ENCODE measurements at places on chromosomes 5 and 9.

- no peak for DNase-seq
These were observed 1.4 kb downstream of the KIF20A start for GRCh38 chr5:138180183-138180782.

DNA sequence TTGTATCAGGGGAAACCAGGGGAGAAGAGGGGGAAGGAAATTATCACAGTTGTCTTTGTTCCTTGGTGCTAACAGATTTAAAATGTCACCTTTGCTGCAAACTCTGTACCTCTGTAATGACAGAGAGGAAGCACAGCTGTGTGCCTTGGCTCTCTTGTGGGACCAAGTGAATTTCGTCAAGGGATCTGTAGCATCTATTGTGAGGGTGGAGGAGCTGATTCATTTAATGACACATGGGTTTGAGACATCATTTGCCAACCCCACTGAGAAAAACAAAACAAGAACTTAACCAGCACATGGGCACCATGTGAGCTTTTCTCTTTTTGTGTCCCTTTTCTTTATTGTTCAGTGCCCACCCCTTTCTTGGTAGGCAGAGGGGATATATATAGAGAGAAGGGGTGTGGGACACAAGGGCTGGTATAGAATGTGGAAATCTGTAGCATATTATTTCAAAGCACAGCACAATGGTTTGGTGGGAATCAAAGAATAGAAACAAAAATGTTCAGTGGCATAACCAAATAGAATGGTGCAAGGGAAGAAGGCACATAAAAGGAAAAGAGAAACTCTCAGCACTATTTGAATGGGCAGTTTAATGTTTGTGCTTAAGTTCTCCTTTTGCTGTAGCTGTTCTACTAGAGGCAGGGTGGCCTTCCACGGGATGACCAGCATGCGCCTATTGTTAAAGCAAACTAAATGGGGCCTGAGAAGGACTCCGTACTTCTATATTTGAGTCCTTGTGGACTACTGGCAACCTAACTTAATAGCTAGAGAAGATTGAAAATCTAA is 63.3 kb downstream of the LIX1 start:
- DNase-seq = no peak

GRCh38 chr5:15326932-15327331 is 173.0 kb upstream of the FBXL7 start:
- DNase-seq = no peak

DNA sequence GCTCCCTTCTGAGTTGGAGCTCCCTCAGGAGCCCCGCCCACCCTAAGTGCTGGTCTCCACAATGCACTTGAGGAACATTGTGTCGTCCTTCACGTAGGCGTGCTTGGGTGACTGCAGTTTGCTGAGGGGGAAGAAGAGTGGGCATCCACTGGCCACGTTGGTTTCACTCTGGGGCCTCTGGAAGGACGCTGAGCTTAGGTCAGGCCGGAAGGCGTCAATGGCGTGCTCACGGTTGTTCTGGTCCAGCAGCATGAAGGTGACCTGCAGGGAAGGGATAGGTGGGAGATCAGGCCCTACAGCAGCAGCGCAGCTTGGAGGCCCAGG is 21.7 kb downstream of the TRAF1 start:
- DNase-seq = no peak

DNA sequence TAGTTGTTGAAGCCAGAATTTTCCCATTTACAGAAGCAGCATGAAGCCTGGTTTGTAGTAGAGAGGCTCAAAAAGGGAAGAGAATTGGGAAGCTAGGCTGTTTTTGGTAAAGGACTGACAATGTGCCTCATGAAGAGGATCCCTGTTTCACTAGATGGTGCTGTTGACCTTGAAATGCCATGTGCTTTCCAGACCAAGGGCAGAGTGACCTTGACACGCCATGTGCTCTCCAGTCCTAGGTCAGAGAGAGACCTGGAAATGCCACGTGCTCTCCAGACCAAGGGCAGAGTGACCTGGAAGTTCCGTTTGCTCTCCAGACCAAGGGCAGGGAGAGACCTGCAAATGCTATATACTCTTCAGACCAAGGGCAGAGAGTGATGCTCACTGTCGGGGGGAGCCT is 32.0 kb downstream of the UNC13B start:
- no peak for DNase-seq

DNA sequence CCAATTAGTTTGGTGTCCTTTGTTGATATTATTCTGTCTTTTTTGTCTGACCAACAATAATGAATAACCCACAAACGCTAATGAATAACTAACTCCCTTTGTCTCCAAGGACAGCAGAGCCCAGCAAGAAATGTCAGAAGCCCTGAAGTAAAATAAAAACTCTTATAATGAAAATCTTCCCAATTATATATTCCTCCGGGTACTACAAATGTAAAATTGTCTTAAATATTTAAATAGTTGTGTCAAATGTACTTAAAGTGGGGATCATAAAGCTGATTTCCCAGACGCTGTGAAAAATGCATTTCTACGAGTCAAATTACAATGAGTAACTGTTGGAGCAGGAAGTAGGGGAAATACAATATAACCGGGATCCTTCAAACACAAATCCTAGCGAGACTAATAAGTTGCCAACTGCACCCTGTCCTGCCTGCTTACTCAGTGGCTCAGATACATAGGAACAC is 22.3 kb downstream of the GLIS3 start:
- DNase-seq = no peak

GRCh38 chr5:43121913-43122484 is 1.3 kb downstream of the ZNF131 start:
- no peak for DNase-seq

DNA sequence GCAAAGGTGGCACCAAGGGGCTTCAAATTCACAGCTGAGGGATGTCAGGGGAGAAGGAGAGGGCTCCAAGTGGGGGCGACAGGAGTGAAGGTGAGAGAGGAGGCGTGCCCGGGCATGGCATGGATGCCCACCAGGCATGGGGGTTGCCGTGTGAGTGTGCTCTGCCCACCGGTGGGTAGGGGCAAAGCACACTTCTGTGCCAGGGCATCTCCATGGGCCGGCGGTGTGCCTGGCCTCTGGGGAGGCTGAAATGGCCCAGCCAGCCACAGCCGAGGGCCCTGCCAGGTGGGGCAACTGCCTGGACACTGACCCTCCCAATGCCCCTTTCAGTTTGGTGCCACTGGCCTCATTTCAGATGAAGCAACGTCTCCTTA is 14.0 kb upstream of the RNU6ATAC start:
- DNase-seq = no peak

DNA sequence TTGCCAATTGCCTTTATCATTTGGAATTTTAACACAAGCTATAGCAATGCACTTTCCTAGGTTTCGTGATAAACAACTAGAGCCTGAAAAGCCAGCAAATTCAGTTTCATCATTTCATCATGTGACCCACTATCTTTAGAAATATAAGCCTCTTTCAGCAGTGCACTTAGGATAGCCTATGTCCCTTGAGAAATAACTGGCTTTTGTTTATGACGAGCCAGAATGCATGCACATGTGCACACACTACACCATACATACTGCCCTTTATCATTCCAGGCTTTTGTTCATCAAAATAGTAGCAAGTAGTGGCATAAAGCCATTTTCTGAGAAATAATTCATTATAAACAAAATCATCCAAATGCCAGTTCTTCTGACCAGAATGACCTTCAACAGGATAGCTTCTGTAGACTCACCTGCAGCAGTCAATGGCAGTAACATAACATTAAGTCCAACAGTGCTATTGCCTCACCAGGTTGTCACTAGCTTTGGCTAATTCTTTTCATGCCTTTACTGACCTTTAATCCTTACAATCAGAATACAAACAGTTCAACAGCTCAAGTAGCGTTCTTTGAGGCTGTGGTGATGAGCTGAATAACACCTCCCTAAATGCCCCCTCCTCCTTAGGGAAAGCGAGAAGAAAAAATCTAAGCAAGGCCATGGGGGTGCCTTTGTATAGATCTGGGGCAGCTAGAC is 132.3 kb upstream of the SMARCA2 start:
- DNase-seq = no peak

- no peak for DNase-seq
These were observed 2.8 kb downstream of the RORB start for GRCh38 chr9:74499770-74500583.

DNA sequence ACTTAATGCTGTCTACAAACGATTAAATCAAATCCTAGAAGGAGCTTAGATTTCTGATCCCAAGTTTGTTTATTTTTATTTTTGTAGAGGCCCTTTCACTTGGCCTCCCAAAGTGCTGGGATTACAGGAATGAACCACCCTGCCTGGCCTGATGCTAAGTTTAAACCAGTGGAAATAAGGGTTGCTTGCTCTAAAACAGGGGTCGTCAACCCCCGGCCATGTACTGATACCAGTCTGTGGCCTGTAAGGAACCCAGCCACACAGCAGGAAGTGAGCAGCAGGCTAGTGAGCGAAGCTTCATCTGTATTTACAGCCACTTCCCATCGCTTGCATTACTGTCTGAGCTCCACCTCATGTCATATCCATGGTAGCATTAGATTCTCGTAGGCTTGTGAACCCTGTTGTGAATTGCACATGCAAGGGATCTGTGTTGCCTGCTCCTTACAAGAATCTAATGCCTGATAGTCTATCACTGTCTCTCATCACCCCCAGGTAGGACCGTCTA is 11.4 kb downstream of the TTC1 start:
- DNase-seq = no peak

DNA sequence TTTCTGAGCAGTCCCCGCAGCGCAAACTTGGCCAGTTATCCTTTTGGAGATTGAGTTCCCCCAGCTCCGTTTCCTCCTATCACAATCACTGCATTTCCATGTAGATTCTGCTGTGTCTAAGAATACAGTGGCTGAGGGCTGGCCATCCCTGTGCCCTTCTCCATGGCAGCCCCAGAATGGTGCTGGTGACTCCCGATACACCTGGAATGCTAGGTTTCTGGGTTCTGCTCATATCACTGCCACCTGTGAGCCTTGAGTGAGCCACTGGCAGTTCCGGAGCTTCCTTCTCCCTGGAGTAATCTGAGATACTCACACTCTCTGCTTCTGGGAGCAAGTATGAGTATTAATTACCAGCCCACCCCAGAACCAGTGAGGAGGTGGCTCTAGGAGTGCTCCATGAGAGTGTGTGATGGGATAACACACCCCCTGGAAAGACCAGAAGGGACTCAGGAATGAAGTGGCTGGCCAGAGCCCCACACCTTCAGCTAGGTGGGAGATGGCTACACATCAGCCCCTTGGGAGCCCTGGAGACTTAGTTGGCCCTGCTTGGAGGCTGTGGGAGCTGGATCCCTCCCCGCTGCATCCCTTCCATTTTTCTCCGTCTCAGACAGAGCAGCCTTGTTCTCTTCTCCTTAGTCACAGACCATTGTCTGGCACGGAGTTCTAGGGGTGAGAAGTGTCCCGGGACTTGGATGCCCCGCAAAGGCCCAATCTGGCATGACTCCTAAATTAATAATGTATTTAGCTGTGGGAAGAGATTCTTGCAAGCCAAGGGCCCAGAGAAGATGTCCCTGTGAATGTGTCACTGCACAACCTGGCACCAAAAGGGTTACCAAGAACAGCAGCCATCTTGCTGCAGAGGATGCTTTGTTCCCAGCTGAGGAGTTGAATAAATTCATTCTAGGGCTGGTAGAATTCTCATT is 4.9 kb downstream of the PCDHGC5 start:
- no peak for DNase-seq

GRCh38 chr9:26243726-26244125 is 565.5 kb upstream of the TUSC1 start:
- no peak for DNase-seq

GRCh38 chr5:43691275-43691674 is 88.3 kb downstream of the NNT start:
- no peak for DNase-seq

DNA sequence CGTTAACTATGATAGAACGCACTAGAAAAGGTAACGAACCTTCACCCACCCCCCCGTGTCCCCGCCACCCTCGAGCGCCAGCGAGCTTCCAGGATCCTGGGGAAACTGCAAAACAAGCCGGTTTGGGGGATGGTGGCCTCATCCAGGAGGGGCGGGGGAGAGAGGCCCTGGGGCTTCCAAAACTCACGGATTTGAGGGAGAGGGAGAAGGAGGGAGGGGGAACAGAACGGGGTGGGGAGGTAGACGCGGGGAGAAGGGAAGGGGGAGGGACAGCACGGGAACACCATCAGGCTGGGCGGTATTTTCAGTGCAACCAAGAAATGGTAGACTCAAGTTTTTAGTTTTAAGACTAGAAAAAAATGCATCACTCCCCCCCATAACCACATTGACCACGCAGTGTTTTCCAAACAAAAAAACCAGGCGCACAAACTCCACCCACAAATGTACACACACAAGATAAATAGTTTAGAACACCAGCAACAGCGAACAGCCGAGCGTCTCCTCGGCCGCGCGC is 1.4 kb downstream of the NRARP start:
- DNase-seq = no peak

DNA sequence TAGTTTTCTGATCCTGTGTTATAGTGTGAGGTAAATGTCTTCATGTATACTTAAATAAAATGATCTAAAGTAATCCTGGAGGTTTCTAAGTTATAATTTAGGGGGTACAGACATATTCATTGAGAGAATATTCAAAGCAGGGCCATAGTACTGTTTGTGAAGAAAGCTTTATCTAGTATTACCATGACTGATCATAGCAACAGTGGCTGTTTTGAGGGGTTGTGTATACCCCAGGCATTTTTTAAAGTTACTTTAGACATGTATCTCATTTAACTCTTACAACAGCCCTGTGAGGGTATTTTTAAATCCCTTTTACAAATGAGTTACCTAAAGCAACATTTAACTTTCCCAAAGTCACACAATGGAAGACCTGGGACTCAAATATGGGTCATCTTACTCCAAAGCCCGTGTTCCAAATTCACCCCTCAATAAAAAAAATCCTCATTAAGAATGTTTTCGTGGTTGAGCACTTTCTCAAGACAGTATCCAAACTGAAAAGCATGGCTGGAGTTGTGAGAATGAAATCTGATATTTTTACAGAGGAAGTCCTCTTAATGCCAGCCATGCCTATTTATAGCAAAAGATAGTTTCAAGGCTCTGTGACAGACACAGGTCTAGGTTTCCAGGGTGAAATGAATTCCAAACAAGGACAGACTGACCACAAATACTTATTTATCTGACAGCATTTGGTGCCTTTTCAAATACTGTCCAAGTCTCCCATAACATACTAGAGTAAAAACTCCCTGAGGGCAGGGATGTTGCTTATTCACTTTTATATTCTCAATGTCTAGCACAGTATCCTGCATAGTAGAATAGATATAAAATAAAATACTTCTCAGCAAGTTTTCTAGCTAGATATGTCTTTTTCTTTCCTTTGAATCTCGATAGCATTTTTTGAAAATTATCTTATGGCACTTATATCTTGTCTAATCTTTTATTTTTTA is 10.4 kb downstream of the STOM start:
- DNase-seq = no peak

GRCh38 chr5:17678751-17679324 is 44.6 kb downstream of the TAF11L14 start:
- no peak for DNase-seq

GRCh38 chr5:56070851-56071465 is 76.2 kb upstream of the IL6ST start:
- no peak for DNase-seq

Measured in cortex of kidney (tissue), 1 donor.